T1000 (cell line): ENCODE measurements at places on chromosomes 7 and 10.

DNA sequence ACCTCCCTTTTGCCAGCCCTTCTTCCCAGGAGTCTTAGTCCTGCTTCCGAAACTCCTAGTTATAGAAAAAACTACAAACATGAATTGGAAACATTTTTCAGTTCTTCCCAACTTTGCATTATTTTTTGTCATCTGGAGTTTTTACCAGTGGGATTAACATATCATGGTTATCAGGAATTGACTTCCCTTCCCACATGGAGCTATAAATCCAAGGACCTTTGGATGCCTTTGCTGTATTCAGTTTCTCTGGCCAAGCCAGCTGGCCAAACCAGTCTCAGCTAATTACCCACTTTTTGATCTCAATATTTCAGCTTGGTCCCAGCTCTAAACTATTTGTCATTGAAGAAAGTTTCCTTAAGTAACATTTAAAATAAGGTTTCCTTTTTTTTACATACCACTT lies 570.6 kb downstream of the SORCS1 start:
- no peak for DNase-seq

DNA sequence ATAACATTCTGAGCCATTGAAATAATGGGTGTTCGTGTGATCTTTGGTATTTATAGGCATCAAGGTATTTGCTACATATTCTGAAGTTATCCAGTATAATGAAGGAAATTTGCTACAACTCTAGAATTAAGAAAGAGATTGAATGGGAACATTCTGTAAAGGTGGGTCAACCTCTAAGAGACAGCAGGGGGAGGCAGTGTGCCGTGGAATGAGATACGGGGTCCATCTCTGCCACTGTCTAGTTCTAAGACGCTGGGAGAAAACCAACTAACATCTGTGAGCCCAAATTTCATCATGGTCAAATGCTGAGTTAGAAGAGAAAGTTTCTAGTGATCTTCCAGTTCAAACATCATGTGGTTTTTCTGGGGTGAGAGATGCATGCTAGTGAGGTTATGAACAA lies 368.9 kb downstream of the SORCS1 start:
- DNase-seq, result no peak

DNA sequence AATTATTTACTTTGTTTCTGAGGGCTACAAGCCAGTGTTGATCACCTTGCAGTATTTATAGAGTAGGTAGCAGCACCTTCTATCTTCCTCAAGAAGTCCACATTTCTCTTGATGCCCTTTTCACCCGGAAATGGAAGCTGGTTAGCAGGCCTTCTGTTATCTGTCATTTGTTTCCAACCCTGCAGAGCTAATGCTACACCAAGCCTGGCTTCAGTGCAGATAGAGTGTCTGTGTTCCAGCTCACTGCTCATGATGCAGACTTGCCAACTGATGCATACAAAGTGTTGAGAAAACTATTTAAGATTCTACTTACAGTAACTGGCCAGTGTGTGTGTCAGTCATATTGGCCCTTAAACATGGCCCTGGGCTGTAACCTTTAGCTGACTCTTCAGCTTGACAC lies 301.0 kb downstream of the LHFPL3 start:
- no peak for DNase-seq

- DNase-seq, result no peak
Observed at GRCh38 chr7:34728156-34728555, 70.1 kb downstream of the NPSR1 start.

GRCh38 chr10:88408096-88408495 lies 175.0 kb downstream of the RNLS start:
- no peak for DNase-seq

- no peak for DNase-seq
Observed at GRCh38 chr10:44183667-44184632, 200.9 kb downstream of the CXCL12 start.

GRCh38 chr10:64486149-64486548 lies 964.9 kb downstream of the REEP3 start:
- DNase-seq, result no peak

DNA sequence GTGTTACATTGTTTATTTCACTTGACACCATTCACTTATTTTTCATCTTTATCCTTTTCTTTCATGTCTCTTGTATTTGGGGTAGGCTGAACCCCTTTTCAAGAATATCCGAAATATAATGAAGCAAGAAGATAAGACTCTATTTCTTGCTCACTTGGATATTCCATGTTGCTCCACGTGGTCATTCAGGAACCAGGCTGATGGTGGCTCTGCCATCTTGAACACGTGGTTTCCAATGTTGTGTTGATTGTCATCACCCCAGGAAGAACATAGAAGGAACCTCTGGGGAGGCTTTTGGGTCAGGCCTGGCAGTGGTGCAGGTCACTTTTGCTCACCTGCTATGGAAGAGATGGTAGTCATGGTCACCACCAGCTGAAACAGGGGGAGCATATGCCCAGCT lies 9.3 kb upstream of the GALNTL5 start:
- no peak for DNase-seq

DNA sequence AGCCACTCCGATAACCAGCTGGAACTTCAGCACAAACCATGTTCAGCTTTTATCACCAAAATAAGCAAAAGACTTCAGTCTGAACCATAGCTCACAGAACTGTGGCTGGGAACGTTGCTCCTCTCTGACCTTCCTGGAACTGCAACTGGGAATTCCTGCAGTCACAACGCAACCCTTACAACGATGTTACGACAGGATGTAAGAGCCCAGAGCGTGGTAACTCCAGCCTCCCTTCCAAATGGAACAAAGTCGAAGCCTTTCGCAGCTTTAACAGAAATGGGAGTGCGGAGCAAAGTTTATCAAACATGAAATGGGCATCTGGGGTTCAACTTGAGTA lies 162.6 kb downstream of the ADAM12 start:
- no peak for DNase-seq

GRCh38 chr7:4791101-4791737 lies 15.8 kb downstream of the AP5Z1 start:
- no peak for DNase-seq

- no peak for DNase-seq
Observed at GRCh38 chr10:98154076-98154475, 19.6 kb downstream of the R3HCC1L start.

- no peak for DNase-seq
Observed at GRCh38 chr10:9501944-9502343, 1447.5 kb downstream of the GATA3 start.

GRCh38 chr7:36787933-36788378 lies 63.7 kb upstream of the AOAH start:
- no peak for DNase-seq

GRCh38 chr7:70354409-70355169 lies 756.3 kb downstream of the AUTS2 start:
- no peak for DNase-seq

- DNase-seq, result no peak
Observed at GRCh38 chr10:7945034-7945433, 109.5 kb upstream of the GATA3 start.

GRCh38 chr10:99612167-99612831 lies 7.9 kb downstream of the SLC25A28 start:
- no peak for DNase-seq

GRCh38 chr7:139561-140243 lies 52.7 kb upstream of the FAM20C start:
- no peak for DNase-seq
